ENCODE measurements at places on chromosomes 12 and 14. TPM values are rescaled to one million over a fixed set of nuclear protein-coding genes. Genes with fewer than 3 reads are reported as not detected.

DEPDC4 gene
- 4.1 TPM for total RNA-seq

GRCh38 chr12:89288959-89289358 lies 63.3 kb downstream of the DUSP6 start:
- no peak for DNase-seq
- H3K27me3 ChIP-seq, result no peaks in the 10 kb centered on the region
- H3K4me3 ChIP-seq, result no peak overlapping the region
- no peaks in the 10 kb centered on the region for H3K36me3 ChIP-seq

GRCh38 chr14:63375769-63376168 lies 57.0 kb upstream of the GPHB5 start:
- no peaks in the 10 kb centered on the region for H3K27me3 ChIP-seq
- H3K27ac ChIP-seq, result no peak overlapping the region
- peaks cover 53% of the 10 kb centered on the region for H3K36me3 ChIP-seq

TAS2R13 gene
- total RNA-seq, result 1.2 TPM

- no peaks in the 10 kb centered on the region for H3K4me1 ChIP-seq
- no peak for DNase-seq
- H3K4me3 ChIP-seq, result no peak overlapping the region
- H3K36me3 ChIP-seq, result no peaks in the 10 kb centered on the region
Measured at GRCh38 chr12:77013091-77013490, 52.3 kb downstream of the E2F7 start.

All from endodermal cell (in vitro differentiated cells).